Stimulated activated CD4-positive, alpha-beta T cell treated with anti-CD3 and anti-CD28 coated beads, Interleukin-12 subunit alpha, Interleukin-12 subunit beta, amount 100 ng/mL, for 4 hours (primary cell): ENCODE measurements at places on chromosomes 7 and 10.

GRCh38 chr7:127751062-127751461, 99.1 kb downstream of the SND1 start:
- DNase-seq = no peak

DNA sequence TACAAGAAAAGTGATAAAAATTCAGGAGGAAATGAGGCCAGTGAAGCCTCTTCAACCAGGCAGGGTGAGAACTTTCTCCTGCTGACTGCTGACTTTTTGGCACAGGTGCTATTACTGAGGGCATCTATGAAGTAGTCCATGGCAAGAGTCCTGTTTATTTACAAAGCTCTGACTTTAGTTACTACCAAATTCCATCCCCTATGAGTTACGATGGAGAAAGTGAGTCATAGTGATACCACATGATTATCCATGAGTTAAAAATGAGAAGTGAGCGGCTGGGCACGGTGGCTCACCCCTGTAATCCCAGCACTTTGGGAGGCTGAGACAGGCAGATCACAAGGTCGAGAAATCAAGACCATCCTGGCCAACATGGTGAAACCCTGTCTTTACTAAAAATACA, 19.9 kb downstream of the CCDC3 start:
- no peak for DNase-seq

DNA sequence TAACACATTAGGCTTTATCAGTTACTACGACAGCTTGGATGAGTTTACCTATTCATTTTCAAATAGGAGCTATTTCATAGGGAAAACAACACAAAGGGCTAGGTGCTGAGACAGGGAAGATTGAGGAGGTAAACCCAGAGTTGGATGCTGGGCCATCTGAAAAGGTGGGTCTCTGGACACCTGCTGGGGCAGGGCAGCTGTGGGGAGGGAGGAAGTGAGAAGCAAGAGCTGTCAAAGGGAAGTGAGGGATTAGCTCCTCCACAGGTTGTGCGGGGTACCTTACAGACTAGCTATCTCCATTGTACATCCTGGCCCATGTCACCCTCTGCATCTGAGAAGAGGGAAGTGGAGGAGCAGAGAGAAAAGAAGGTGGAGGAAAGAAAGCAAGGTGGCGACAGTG, 48.9 kb downstream of the BLNK start:
- DNase-seq = no peak

DNA sequence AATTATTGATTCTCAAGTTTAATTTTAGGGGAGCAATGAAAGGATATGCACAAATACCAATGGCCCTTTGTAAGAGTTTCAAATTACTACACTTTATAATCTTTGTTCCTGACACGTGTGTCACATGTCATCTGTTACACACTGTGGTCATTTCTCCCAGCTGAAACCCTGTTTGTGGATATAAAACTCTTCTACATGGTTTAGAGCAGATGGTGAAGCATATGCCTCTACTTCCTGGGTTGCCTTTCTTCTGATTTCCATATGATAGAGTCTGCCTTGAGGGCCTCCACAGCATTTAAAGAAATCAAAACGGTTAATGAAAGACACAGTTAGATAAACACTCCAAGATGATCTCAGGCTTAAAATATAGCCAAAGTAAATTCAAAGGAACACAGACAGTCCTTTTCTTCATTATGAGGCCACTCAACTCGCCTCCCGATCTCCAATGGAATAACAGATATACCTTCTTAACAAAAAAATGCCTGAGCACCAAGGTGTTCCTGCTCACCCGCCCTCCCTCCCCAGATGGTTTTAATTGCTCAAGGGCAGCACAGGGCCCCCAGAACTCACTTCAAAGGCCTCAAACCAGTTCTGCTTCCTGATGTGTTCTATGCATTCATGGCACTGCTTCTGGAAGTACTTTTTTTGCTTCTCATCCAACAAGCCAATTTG, 75.0 kb downstream of the CPVL start:
- no peak for DNase-seq

GRCh38 chr7:156386097-156386496, 254.5 kb upstream of the RNF32 start:
- DNase-seq = no peak

DNA sequence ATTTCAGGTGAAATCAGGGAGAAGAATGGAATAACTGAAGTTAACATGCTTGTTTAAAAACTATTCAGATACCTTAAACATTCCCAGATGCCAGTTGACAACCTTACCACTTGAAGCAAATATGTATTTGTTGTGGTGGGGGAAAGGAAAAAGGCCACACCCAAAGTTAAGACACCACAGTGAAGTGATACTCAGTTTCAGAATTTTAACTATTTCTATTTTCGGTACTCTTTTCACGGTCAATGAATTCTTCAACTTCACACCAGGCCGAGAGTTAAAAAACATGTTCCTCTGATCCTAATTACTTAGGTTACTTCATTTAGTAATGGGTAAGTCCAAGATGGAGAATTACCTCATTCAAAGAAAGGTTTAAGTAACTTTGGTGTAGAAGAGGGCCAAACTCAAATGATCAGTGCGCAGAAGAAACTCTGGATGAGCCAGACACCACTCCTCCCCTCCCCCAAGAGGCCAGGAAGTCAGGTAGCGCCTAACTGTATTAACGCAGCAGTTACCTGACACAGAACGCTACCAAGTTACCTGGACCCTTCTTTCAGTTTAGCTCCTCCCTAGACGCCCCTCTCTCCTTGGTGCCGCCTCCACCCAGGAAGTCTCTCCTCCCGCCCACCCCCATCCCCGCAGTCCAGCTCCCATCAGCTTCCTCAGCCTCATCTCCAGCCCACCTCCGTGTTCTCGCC, 700 bp downstream of the MTPN start:
- DNase-seq = peak; percentile 11

DNA sequence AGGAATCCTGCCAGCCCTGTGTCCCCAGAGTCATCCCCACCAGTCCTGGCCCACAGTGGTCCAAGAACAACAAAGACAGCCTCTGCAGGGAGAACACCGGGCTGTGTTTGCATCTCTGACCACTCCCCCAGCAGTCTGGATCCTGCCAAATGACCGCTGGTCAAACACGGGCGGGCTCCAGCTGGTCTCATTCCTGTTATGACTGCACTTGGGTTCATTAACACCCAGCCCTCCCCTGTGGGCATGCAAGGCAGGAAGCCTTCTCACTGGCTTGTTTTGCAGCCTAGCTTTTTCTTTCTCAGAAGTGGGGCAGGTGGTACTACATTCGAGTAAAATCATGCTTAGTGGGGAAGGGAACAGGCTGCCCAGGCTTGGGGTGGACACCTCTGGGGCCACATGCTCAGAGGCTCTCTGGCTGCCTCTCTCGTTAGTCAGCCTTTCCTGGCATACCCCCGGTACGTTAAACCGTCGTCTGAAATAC, 190.0 kb downstream of the PLXNA4 start:
- no peak for DNase-seq

GRCh38 chr10:123549761-123550454, 116.2 kb upstream of the GPR26 start:
- no peak for DNase-seq

GRCh38 chr7:5132539-5132938, 57.5 kb upstream of the WIPI2 start:
- no peak for DNase-seq

DNA sequence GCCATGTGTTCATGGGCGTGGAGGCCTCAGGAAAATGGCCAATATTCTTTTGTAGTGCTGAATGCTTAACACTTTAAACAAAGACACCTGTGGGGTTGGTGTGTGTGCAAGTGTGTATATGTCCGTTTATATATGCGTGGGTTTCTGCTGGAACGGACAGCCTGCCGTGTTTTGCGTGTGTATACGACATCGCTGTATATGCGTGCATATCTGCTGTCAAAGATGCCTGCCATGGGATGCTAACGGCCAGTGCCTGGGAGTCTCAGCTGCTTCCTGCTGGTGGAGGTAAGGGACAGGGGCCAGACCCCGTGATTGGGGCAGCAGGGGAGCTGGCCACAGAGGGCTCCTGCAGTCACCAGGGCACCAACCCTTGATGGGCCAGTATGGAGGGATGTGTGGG, 216.3 kb upstream of the SHH start:
- no peak for DNase-seq

DNA sequence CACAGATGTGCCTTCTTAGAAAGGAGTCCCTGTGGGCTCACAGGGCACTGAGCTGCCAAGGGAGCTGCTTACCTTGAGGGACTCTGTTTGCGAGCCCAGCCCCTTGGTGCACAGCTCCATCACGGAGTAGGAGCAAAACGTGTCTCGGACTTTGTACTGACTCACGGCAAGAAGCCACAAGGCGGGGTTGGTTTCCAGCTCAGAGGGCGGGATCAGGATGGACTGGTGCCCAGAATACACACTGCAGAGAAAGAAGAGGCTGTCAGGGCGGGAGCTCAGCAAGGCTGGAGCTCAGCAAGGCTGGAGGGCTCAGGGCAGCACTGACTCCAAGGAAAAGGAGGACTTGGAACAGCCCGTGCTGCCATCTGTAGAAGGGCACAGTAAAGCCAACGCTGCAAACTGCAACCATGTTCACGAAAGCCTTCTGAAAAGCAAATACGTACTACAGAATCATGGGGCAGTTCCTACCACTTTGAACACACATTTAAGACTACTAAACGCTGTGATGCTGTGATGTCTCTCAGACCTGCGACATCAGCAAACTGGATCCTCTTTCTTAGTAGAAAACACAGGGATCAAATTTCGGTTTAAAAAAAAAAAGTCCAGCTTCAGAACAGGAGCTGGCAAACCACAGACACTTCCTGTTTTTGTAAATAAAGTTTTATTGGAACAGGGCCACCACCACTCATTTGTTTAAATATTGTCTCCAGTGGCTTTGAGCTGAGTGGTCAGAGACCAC, 194.3 kb downstream of the ZMYND11 start:
- no peak for DNase-seq

GRCh38 chr7:154720016-154720415, 282.9 kb downstream of the PAXIP1 start:
- DNase-seq = no peak

DNA sequence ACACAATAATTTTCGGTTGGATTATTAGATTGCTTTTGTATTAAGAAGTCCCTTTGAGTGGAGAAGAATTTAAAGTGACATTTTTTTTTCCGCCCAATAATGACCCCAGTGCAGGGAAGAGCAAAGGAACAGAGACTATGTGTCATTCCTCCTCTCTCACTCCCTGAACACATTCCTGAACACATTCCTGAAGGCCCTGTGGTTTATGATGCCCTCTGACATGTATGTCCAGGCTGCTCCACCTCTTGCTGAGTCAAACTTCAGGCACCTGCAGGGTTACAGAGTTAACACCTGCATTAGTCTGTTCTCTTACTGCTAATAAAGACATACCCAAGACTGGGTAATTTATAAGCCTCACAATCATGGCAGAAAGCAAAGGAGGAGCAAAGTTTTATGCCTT, 704.0 kb upstream of the LRRN3 start:
- no peak for DNase-seq

DNA sequence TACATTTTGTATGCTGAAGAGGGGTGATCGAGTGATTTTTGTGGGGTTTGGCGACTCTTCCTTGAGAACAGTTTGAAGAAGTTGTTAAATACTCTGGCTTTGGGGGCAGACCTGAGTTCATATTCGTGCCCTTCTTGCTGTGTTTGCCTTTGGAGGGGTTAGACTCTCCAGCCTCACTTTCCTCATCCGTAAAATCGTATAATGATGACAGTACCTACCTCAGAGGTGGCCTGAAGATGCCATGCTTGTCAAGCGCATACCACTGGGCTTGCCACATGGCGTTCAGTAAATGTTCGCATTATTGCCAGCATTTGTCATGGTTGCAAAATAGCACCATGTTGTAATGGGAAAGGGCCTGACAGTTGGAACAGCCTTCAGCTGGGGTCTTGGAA, 1.3 kb downstream of the STK17A start:
- DNase-seq = no peak

- DNase-seq = no peak
Observed at GRCh38 chr7:140215281-140215680, 38.5 kb upstream of the KDM7A start.

- DNase-seq = no peak
Observed at GRCh38 chr10:96712662-96713271, 7.5 kb downstream of the PIK3AP1 start.

DNA sequence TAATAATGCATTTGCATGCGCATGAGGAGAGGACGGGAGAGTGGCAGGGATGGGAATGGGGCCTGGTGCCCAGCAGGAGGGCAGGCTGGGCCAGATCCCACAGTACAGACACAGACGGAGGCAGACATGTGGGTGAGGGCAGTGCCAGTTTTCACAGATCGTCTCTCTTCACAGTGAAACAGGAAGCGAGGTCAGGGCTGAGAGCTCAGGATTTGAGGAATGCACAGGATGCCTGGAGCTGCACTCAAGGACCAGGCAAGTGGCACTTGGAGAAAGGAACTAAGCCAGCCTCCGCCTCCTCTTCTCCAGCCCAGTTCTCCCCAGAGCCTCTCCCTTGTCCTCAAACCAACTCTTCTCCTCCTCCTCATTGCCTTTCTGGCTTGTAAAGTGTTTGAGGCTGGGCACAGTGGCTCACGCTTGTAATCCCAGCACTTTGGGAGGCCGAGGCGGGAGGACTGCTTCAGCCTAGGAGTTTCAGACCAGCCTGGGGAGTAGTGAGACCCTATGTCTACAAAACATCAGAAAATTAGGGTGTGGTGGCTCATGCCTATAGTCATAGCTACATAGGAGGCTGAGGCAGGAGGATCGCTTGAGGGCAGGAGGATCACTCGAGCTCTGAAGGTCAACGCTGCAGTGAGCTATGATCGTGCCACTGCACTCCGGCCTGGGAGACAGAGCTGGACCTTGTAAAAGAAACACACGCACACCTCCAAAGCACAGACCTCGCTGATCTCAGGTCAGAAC, 115.2 kb downstream of the HIP1 start:
- no peak for DNase-seq

DNA sequence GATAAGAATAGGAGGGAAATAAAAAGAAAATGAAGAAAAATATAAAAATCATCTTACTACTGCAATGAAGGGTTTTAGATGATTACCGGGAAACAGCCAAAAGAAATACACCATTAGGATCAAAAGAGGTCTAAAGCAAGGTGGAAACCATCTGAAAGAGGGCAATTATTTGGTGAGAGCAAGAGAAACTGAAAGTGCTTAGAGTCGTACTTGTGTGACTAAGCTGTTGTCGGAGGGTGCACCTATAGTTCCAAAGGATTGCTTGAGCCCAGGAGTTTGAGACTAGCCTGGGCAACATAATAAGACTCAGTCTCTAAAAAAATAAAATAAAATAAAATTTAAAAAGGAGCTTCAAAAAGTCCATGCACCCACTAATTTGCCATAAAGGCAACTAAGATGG, 169.5 kb downstream of the DKK1 start:
- DNase-seq = no peak

GRCh38 chr7:23017309-23017708, 3.4 kb upstream of the HYCC1 start:
- no peak for DNase-seq

- peak; percentile 57 for DNase-seq
Observed at GRCh38 chr10:69092959-69093850, 5.3 kb downstream of the SRGN start.

DNA sequence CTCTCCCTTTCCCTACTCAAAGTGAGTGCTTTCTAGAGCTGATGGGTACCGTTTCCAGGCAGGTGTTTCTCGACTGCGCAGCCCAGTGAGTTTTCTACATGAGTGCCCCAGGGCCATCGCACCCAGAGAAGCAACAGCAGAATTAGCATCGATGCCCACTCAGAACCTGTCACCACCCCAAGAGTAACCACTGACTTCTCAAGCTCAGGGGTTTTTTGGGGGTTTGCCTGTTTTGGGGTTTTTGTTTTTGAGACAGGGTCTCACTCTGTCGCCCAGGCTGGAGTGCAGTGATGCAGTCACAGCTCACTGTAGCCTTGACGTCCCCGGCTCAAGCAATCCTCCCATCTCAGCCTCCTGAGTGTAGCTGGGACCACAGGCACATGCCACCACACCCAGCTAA, 25.7 kb downstream of the SNX8 start:
- no peak for DNase-seq
